ENCODE measurements at places on chromosomes 13 and 19.

DNA sequence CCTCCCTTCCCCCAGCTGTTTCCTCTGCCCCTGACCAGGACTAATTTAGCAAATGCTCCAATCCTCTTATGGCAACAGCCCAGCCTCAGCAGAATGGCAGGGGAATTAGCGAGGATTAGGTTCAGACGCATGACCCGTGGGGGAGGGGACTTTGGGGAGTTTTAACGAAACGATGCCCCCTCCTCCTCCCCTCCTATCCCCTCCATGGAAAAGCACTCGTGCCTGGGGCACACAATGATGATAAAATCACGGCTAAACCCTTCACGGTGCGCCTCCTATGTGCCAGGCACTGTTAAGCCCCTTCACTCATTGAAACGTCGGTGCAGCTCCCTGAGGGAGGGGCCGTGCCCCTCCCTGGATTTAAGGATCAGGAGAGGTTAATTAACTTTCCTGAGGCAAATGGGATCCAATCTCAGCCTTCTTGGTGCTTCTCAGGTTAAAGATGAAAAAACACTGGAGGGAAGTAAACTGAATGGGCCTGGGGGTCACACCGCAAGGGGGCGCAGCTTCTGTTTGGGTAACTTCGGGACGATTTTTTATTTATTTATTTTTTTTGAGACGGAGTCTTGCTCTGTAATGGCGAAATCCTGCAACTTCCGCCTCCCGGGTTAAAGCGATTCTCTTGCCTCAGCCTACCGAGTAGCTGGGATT lies 10.1 kb upstream of the TPRX2 start:
- no peak for DNase-seq

DNA sequence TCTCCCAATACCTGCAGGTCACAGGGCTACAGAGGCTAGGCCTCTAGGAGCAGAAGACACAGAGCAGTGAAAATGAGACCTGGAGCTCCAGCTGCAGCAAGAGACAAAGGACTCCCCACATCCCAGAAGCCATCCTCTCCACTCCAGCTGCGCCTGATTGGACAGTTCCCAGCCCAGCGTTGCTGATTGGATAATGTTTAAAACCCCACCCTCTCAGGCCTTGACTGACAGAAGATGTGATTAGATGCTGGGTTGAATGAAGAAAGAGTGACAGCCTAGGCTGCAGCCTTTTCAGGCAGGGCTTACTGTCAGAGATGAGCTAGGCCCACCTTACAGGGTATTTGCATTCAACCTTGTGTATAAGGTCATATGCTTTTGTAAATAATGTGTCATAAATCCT lies 59.4 kb downstream of the ZNF708 start:
- no peak for DNase-seq

GRCh38 chr19:16721051-16721450 lies 1.4 kb downstream of the NWD1 start:
- no peak for DNase-seq

DNA sequence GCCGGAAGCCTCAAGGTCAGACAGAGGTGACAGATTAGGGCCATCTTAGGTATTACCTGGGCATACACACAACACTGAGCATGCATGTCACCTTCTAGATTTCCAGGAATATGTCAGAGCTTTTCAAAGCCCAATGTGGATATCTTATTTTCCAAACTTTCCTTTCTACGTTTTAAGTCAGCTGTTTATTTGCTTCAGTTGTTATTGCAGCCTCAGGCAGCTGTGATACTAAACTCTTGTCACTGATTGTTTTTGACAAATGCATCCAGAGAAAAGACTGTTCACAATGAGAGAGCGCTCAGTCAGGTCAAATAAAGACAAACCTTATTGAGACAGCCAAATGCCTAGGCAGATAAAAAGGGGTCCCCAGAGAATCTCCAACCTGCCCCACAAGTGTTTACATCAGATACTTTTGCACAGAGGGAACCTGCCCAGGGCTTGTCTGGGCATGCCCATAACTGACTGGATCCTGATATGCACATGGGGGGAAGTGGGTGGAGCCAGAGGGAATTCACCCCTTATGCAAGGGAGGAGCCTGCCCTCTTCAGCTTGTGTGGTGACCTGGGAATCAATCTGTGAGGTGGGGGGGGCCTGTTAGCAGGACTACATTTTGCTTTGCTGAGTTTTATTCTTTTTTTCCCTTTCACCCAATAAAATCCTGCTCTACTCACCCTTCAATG lies 28.5 kb downstream of the MED4 start:
- DNase-seq = no peak

- DNase-seq = no peak
Measured at GRCh38 chr19:4061178-4061682, 5.5 kb downstream of the ZBTB7A start.

- DNase-seq = no peak
Measured at GRCh38 chr13:31198519-31198918, 1.3 kb upstream of the B3GLCT start.

DNA sequence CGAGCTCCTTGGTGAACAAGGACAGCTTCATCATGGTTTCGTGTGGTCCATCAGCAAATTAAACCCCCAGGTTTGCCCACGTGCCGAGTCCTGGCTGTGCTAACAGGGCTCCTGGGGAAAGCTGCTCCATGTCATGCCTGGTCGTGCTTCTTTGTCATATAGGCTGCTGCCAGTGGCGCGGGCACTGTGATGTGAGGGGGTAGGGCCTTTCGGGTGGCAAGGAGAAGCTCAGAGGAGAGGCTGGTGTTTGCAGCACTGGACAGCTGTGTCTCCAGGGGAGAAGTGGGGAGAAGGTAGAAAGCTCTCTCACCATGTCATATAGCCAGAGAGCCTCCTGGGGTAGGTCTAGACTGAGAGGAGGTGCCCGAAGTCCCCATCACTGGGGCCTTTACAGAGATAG lies 13.3 kb downstream of the VSTM2B start:
- no peak for DNase-seq

- no peak for DNase-seq
Measured at GRCh38 chr19:4449022-4449638, 8.5 kb downstream of the UBXN6 start.

DNA sequence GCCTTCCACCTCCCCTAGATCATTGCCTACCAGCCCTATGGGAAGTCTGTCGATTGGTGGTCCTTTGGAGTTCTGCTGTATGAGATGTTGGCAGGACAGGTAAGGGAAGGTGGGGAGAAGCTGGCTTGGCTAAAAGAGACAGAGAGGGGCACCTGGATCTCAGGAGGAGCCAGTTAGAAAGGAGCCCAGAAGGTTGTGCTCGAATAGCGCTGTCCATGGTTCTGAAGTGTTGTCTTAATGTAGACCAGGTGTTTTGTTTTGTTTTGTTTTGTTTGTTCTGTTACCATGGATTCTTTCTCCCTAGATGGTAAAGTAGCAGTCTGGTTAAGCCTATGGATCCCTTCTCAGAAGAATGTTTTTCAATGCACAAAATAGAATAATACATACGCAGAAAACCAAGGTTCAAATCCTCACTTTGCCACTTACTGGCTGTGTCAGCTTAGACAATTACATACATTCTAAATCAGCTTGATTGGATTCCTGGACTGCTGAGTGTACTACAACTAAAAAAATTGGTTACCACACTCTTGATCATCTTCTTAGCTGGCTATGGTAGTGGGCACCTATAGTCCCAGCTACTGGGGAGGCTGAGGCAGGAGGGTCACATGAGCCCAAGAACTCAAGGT lies 5.9 kb upstream of the CACNG7 start:
- peak; percentile 69 for DNase-seq

DNA sequence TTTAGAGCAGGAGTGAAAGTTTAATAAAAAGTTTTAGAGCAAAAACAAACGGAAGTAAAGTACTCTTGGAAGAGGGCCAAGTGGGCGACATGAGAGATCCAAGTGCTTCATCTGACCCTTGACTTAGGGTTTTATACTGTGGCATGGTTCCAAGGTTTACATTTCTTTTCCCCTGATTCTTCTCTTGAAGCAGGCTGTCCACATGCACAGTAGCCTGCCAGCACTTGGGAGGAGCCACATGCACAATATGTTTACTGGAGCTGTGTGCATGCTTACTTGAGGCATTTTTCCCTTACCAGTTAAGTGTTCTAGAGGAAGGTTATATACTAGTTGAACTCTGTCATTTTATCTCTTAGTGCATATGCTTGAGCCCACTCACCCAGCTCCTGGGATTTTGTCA lies 295.6 kb downstream of the TBC1D4 start:
- no peak for DNase-seq

DNA sequence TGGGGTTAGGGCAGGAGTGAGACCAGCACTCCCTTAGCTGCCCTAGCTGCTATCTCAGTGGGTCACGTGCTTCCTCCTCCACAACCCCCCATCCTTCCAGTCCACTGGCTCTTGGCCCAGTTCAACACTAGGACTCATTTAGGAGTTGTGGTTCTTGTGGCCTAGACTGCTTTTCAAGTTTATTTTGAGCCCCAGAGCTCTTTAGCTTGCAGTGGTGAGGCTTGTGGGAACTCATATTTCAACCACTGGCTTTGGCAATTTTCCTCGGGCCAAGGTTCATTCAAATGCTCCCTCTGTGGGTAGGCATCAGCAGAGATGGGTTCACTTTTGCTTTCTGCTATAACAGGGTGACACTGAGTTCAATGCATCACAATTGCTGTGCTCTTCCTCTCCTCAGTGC lies 436.2 kb upstream of the SLITRK5 start:
- no peak for DNase-seq

DNA sequence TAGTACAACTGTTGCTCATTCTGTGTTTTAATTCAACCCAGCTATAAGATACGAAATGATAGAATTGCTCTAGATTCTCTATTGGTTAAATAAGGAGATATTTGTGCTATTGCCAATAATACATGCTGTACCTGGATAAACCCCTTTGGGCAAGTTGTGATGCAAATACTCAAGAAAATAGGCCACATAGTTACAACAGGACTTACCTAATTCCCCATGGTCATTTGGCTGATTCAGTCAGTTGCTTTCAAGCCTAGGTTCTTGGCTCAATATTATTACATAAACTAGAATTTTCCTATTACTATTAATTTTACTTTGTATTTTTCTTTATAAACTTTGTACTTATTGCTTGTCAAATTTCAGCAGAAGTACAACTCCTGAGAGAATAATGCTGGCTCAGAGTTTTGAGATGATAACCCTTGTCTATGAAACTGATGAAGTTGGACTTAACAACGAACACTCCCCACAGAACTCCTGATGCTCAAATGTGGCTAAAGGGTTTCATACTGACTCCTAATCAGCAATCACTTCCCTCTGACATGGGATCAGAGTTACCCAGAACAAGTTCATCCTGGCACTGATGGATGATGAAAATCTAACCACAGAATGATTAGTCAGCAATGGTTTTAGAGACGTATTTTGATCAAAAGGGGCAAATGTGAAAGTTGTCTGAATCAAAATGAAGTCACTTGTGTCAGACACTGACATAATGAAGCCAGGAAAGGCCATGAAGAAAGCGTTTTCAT lies 221.1 kb downstream of the ITGBL1 start:
- no peak for DNase-seq

GRCh38 chr19:517721-518597 lies 10.7 kb downstream of the TPGS1 start:
- peak; percentile 77 for DNase-seq

- no peak for DNase-seq
Measured at GRCh38 chr13:39130301-39130700, 92.0 kb downstream of the NHLRC3 start.

GRCh38 chr19:317710-318508 lies 26.7 kb downstream of the MIER2 start:
- DNase-seq = no peak
